ENCODE measurements at places on chromosomes 12 and 14.
A peak's percentile ranks its signal among the peaks of the same experiment; 100 is the strongest.

DNA sequence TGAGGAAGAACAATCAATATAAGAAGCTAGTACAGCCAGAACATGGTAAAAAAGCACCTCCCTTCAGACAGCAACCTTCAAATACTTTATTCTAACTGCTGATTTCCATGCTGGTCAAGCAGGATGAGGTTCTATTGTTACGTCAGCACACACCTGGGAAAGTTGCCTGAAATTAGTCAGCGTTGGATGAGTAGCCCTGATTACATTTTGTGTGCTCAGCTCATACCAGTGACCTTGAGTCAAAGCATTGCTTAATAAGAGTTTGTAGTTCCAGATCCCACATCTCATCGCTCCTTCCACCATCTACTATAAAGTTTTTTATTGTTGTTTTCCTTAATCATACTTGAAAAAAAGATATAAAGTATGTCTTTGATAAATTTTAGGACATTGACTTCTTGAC, 361.5 kb downstream of the EGLN3 start:
- no peak for DNase-seq

DNA sequence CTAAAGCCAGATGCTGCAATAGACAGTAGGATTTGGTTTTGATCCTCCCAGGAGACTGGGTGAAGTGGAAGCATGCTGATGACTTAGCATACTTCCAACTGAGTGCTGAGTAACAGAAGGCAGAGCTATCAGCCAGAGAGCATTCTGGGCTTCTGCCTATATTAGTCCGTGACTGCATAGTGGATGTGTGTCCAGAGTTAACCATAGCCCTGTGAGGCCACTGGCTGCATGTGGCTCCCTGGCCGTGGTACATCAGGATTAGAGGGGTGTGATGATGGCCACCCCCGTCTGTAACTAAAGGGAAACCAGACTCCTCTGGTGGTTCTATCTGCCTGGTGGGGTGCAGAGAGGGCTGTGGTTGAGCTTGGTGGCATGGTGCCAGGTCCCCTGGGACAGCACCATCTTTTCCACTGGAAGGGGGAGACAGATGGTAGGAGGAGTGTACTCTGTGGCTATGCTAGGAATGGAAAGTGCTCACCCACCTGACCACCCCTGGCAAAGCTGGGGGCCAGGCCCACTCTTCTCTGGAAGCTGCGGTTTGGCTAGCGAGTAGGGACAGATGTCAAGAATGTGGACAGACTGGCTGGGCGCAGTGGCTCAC, 27.4 kb downstream of the ABCD4 start:
- no peak for DNase-seq

DNA sequence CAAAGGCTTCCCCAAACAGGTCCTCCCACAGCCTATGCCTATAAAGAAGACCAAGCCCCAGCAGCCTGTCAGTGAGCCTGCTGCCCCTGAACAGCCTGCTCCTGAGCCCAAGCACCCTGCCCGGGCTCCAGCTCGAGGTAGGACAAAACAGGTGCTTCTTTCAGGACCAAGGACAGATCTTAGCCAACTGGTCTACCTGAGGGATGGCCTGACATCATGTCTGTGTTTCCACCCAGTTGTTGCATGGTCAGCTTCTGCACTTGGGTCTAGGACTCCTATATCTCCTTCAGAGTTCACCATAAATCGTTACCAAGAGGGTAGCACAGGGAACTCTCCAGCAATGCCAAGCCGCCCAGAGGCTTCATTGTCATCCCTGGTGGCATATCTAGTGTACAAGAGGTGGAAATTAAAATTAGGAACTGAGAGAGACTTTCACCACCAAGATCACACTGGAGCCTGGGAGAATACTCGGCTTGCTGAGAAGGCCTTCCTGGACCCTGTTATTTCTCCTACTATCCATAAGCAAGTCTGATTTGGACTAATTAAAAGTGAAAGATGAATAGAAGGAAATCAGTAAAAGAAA, 38.2 kb upstream of the OAS1 start:
- no peak for DNase-seq

DNA sequence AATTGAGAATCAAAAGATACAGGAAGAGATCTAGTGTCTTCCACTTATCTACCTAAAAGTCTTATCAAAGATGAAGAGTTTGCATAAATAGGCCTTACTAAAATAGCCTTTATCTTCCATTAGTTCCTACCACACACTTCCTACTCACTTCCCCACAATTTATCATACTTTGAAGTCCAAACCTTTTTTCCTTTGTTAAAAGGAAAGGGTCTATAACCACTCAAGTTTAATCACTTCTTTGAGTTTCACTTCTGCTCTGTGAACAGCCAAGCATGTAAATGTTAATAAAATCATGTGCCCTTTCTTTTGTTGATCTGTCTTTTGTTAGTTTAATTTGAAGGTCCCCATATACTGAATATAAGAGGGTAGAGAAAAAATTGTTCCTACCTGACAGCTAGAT, 114.5 kb downstream of the PHLDA1 start:
- DNase-seq, result no peak

DNA sequence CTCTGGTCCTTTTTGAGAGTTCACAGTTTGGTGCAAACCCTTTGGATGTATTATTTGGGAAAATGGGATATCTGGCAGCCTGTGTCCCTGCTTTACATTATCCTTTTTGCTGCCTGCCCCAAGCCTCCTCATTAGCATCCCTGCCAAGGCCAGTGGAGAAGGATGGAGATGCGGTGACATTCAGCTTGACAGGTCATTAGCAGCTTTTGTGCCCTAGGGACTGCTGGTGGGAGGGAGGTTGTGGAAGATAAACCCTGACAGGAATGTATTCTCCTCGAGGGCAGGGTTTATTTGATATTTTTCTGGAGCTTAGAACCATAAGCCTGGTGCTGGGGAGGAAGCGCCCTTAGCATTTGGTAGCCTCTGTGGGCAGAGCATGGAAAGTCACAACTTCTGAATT, 49.3 kb downstream of the PTPN11 start:
- no peak for DNase-seq

- DNase-seq, result peak; percentile 39
Observed at GRCh38 chr14:100383727-100384158, 60.6 kb downstream of the SLC25A47 start.

DNA sequence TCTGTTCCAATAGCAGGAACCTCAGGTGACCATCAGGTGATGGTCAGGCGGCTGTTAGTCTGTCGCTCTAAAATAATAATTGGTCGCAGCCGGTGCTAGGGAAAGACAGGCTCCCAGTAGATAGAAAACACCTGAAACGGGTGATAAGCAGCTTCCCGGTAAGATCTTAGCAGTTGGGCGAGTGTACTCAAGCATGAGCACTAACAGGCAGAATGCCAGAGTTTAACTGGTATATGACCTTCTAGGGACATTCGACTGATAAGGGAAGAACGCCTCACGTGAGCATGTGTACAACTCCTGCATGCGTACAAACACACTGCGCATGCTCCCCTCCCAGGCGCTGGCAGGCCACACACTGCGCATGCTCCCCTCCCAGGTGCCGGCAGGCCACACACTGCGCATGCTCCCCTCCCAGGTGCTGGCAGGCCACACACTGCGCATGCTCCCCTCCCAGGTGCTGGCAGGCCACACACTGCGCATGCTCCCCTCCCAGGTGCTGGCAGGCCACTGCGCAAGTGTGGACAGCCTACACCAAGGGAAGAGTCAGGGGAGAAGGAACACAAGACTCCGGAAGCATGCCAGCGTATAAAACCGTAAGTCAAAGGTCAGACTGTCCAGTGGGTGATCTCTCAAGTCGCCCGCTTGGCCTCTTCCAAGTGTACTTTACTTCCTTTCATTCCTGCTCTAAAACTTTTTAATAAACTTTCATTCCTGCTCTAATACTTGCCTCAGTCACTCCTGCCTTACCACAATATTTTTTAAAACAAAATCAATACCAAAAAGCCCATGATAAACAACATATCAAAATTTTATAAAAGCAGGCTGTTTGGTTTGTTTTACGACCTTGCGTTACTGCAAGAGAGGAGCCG, 24.5 kb downstream of the GPRC5D start:
- no peak for DNase-seq

GRCh38 chr14:69631509-69631908, 20.1 kb downstream of the SUSD6 start:
- no peak for DNase-seq

DNA sequence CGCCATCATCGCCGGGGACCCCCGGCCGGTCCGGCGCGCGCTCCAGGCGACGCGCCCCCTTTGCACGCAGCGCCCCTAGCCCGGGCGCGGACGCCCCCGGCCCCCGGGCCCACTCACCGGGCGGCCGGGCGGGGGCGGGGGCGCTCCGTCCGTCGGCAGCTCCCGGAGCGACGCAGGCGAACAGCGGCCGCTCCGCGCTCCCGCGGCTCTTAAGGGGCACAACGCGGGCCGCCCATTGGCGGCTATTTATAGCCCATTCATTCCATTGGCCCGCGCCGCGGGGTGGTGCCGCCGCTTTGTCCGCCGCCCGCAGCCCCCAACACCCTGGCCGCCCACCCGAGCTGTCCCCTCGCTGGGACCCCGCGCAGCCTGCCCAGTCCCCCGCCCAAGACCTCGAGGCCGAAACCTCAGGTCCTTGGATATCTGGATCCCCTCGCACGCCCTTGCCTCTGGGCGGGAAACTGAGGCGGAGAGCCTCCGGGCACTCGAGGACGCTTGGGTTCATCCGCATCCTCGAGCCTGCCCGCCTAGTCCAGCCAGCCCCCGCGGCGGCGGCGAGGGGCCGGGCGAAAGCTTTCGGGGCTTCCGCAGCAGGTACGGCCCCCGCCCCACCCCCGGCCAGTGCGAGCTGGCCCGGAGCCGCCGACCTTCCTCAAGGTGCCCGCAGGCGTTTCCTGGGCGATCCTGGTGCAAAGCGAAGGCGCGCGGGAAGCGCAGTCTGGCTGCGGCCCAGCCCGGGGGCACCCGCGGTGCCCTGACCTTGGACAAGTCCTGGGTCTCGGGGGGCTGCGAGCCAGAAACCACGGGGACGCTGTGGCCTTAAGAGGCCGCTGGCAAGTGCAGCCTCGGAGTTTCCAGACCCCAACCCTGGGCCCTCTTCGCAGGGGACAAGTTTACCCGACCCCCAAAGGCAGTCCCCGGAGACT, at the start of gene CKB:
Gene CKB, minus strand, starts transcription at position 182 of the 926 bp plus-strand sequence. CDS start 337 bp downstream, outside the sequence.
- no peak for DNase-seq

DNA sequence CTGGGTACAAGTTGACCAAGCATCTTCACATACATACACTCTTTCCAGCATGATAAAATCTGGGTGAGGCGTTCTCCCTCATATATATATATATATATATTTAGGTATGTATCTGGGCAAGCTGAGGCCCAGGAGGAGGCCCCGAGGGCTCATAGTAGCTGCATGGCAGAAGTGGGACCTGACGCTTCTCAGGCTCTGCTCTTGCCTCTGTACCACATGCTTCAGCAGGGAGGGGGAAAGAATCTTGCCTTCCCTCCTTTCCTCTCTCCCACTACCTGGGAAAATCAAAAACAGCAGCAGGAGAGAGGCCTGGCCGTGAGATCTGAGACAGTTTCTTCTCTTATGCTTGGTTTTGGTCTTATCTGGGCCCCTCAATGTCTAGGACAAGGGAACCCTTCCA, 9.2 kb downstream of the PPP1R1A start:
- no peak for DNase-seq

DNA sequence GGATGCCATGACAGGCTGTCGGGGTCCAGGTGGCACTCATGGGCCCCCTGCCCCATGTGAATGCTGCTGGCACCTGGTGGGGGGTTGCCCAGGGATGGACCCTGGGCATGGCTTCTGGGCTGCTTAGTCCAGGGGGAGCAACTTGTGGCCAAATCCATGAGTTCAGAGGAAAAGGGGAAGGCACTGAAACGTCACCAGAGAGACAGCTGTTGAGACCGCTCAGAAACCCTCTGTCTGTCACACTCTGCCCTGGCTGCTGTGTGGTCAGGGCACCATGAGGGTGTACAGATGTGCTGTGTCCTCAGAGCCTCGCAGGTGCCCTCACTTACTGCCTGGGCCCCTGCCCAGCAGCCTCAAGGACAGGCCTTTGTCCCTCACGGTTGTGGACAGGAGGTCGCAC, 9.4 kb downstream of the CLBA1 start:
- DNase-seq, result no peak

GRCh38 chr14:74018174-74018585, 908 bp downstream of the ENTPD5 start:
- DNase-seq, result no peak

DNA sequence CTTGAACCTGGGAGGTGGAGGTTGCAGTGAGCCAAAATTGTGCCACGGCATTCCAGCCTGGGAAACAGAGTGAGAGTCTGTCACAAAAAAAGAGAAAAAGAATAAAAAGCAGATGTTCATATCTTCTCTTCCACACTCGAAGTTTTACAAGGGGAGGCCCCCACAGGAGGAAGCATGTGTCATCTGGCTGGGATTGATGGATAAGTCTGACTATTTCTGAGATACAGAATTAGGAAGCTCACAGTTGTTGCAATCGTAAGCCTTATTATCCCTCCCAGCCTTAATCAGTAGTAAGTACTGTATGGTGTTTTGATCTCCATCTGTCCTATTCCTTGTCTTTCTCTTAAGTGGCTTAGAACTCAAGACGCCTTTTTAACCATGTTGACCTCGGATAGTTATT, 31.9 kb upstream of the RASSF8 start:
- no peak for DNase-seq

DNA sequence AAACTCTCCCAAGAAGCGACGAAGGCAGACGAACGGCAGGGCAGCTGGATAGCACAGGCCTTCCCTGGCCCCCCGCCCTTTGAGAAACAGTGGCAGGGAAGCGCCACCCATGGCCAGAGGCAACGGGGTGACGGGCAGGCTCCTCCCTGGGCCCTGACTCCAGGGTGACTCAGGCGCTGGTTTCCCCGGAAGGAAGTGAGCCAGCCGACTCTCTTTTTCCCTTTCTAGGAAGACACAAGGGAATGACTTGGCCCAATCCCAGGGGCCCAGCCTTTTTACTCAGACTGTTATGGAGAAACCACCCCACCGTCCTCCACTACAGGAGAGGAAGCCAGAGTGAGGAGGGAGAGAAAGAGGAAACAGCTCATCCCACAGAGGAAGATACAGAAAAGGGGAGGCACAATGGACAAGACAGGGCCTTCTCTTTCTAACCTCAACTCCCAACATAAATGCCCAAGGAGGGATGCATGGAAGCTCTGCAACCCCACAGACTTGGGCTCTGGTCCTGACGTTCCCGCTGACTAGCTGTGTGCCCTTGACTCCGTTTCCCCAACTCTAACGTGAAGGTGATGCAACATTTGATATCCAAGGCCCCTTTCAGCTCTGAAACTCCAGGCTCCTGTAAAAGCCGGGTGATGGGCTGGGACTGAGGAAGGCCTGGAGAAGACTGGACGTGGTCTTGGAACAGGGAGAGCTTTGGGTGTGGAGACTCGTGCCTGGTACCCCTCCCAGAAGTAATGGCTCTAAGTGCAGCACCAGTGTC, 27.9 kb downstream of the ACTN1 start:
- no peak for DNase-seq

- no peak for DNase-seq
Observed at GRCh38 chr12:102990419-102990818, 32.9 kb downstream of the ASCL1 start.

- no peak for DNase-seq
Observed at GRCh38 chr12:102781117-102781516, 135.9 kb downstream of the PAH start.

DNA sequence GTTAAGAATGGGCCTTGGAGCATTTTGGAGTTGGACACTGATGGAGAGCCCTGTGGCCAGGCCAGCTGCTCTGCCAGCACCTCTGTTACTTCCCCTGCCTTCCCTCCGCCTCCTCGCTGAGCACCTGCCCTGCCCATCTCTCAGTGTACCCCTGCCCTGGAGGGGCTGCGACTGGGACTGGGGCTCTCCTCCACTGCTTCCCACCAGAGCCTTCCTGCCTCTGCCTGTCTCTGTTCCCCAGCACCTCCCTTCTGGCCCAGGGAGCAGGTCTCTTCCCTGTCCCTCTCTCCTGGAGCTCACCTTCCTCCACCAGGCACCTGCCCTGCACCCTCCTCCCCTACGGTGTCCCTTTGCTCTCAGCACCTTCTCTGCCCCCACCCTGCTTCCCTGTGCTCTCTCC, 62.1 kb downstream of the WDR20 start:
- DNase-seq, result no peak

- no peak for DNase-seq
Observed at GRCh38 chr12:4482936-4483335, 37.3 kb upstream of the FGF6 start.

Measured in NK-92 treated with Interleukin-12 subunit alpha and Interleukin-12 subunit beta, amount 100 ng/mL, for 24 hours (cell line).